ENCODE measurements at places on chromosomes 6 and 20.

DNA sequence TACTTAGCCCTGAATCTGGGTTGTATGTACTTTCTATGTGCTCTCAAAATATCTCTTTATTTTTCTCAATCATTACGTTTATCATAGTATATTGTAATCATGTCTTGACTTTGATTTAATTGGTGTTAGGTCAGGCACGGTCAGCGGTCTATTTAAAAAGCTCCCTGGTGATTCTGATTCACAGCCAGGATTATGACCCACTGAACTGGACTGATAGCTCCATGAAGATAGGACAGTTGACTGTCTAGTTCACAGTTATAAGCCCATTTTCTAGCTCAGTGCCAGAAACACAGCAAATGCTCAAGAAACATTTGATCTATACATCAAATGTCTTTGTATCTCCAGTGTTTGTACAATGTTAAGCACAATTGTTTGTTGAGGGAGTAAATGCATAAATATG, 111.5 kb upstream of the CCN2 start:
- DNase-seq, result no peak

DNA sequence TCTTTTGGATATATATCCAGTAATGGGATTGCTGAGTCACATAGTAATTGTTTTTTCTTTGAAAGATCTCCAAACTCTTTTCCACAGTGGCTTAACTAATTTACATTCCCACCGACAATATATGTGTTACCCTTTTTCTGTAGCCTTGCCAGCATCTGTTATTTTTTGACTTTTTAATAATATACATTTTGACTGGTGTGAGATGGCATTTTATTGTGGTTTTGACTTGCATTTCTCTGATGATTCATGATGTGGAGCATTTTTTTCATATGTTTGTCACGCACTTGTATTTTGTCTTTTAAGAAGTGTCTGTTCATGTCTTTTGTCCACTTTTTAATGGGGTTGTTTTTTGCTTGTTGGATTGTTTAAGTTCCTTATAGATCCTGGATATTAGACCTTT, 58.9 kb upstream of the OPRM1 start:
- no peak for DNase-seq

DNA sequence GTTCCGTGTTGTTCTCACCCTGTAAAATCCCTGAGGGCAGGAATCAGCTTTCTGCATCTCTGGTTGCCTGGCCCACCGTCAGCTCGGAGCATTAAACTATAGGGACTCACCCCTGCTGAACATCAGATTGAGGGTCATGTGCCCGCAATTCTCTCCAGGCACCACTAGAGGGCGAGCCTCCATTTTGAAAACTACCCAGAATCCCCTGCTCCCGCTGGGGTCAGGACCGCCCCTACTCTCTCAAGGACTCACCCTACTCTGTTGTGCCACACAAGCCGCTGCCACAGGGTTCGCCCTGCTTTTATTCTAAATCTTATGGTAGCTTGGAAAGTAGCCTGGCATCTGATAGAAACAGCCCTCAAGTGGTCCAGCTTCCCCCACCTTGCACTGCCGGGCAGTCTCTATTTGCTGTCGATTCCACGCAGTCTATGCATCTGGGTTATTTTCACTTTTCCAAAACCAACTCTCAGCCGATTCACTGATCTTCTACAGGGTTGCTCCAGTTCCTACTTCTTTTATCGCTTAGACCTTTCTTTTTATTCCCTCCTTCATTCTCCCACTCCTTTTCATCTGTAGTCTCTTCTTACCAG, 244.1 kb upstream of the QKI start:
- no peak for DNase-seq

DNA sequence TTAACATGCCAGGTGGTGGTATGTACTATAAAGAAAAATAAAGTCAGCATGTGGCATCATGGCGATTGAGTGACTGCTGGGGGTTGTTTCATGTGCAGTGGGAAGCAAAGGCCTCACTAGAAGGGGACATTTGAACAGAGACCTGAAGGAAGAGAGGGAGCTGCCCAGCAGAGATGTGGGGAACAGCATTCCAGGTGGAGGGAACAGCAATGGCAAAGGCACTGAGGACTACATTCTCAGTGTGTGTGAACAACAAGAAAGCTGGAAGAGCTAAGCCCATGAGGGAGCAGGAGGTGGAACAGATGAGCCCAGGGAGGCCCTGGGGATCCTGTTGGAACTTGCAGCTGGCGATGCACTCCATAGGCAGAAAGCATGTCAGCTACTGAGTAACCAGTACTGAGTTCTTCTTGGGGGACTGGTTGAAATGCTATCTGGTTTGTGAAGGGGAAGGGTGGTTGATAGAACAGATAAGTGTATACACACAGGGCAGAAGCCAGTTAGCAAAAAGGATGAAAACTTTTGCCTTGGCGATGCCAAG, 29.2 kb downstream of the NOX3 start:
- DNase-seq, result no peak

DNA sequence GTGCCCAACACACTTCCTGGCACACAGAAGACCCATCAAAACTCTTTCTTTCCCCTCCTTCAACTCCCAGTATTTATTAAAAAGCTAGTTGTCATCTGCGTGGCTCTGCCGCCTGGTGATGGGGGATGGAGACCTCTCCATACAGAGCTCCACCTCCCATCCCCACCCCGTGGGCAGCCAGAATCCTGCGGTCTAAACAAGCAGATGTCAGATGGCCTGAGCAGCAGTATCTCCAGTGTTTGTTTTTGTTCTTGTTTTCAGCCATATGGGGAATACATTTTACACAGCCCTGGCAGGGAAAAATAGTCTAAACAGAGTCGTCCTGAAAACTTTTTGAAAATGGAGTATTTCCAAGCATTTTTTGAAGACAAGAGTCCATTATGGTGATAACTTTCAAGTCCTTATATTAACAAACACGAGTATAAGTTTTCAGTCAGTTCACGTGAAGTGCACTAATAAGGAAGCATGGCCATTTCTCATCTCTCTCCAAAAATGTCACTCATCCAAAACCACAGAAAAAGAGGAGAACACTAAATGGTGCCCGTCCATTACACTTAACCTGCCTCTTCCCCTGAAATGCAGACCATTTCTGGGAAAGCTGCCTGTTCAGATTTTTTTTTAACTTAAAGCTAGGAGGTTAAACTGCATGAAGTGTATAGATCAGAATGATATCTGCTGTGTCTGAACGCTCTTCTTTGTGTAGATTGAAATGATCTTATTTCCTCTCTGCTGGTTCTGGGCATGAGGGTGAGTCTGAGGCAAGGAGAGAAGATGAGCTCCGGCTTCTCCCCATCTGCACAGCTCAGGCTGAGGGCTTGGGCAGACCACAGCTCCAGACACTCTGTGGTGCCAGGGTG, 91.0 kb downstream of the TCP11 start:
- DNase-seq, result no peak

DNA sequence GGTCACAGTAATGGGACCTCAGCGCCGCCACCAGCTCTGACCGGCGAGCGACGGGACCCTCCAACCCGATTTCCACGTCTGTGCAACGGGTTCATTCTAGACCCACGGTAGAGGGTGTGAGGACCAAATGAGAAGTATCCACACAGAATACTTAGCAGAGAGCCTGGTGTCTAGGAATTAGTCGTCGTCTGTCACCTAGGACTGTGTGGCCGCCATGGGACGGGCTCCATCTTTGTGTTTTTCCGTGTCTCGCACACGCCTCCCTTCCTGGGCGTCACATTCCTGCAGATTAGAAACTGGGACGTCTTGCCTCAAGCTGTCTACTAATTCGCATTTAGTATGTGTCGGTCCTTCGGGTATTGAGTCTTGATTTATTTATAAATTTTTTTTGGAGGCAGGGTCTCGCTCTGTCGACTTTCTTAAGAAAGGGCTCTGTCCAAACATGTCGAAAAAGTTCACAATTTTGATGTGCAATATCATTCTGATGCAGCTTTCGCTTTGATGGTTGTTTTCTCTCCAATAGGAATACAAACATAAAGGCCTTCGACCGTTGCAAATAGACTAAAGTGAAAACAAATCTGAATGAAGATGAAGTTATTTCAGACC, 563 bp downstream of the MGME1 start:
- no peak for DNase-seq

DNA sequence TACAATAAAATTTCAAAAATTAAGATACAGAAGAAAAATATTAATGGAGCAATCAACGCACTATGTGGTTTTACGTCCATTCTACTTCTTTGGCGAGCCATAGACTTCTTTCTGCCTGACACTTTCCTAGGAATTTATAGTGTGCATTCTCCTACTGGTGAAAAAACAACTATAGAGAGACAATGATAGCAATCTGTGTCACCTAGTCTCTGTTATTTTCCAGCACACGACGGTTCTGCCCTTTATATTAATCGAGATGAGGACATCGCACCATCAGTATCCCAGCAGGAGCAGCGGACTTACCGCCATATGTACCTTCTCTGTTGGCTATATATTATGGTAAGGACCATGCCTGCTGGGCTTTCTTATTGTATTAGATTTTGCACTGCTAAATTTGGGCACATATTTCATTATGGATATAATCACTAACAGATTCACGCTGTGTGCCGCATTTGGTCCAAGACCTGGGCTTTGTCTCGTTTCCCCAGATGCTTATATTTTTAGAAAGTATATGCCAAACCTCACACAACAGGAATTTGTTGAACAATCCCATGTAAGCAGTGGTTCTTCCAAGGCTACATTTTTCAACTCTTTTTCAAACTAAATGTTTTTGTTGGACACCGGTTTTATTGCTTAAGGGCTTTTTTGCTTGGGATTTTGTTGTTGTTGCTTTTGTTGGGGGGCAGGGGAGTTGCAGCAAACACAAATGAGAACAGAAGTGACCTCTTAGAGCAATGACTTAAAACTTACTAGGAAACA, 166.4 kb downstream of the ADAT2 start:
- no peak for DNase-seq

All from NCI-H1436 treated with DMSO at 0.1 percent for 48 hours (cell line).